WERI-Rb-1 (cell line): ENCODE measurements at places on chromosomes 7 and 10.

GRCh38 chr7:139726485-139726869, 51.3 kb downstream of the HIPK2 start:
- DNase-seq, result no peak

GRCh38 chr10:6182454-6183098, 20.2 kb upstream of the PFKFB3 start:
- DNase-seq, result no peak

DNA sequence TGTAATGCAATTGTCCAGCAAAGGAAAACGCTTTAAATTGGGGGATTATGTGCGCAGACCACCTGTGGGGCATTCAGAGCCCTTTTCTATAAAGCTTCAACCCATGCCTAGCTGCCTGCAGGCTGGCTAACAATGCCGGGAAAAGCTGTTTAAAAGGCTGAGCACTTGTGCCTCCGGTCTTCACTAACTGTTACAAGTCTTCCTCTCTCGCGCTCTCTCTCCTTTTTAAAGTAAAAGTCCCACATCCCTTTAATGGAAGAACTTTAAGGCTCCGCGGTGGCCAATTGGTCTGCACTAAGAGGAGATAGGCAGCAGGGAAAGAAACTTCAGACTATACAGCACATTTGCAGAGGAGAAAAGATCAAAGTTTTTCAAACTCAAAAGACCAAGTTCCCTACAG, 4.6 kb downstream of the FZD8 start:
- DNase-seq, result no peak

DNA sequence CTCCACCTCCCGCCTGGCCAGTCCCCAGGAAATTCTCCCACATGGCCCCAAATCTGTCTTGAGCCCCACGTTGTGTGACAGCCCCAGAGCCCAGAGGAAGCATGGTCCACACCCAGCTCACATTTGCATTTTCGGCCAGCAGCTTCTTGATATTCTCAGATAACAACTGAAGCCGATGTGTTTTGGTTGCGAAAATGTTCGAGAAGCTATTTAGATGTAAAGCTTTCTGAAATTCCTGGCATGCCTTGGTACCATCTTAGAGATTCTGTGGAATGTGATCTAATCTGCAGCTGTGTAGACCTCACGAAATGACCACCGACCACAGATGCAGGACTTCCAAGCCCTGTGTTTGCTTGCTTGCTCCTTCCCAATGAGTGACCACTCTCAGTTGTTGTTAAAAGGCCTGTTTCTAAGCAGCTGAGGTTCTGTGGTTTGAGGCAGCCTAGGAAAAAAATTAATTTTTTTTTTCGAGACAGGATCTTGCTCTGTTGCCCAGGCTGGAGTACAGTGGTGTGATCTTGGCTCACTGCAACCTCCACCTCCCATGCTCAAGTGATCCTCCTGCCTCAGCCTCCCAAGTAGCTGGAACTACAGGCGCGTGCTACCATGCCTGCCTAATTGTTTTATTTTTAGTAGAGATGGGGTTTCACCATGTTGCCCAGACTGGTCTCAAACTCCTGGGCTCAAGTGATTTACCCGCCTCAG, 8.8 kb downstream of the SLC4A2 start:
- no peak for DNase-seq

- DNase-seq, result peak; percentile 6
These were observed 93.5 kb upstream of the NEBL start for GRCh38 chr10:20990604-20991003.

GRCh38 chr7:84336303-84336702, 141.7 kb upstream of the SEMA3A start:
- DNase-seq, result no peak

DNA sequence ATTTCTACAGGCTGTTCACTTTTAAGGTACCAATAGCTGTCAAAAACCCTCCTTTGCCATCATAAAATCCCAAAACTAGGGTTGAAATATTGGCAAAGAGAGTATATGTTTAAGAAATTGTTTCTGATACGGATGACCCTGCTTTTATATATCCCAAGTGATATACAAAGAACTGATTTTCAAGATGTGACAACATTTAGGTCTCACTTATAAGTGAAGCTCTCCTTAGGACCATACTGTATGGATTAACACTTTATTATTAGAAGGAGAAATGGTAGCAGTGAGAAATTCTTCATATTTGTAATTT, 11.0 kb upstream of the CRPPA start:
- DNase-seq, result no peak

DNA sequence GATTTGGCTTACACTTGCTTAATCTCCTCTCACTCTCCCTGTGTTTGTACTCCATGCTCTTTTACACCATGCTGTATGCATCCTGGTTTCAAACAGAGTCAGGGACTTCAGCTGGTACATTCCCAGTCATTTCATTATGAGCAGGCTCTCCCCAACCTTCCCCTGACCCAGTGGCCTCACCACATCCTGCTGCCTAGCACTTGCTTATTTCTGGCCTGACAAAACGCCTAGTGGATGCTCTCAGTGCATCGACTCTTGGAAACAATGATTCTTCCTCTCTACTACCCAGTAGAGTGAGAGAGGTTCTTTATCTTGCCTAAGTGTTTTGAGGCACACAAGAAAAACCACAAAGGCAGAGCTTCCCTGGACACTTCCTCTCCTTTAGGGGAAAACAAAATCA, 63.4 kb downstream of the CAV1 start:
- DNase-seq, result no peak

DNA sequence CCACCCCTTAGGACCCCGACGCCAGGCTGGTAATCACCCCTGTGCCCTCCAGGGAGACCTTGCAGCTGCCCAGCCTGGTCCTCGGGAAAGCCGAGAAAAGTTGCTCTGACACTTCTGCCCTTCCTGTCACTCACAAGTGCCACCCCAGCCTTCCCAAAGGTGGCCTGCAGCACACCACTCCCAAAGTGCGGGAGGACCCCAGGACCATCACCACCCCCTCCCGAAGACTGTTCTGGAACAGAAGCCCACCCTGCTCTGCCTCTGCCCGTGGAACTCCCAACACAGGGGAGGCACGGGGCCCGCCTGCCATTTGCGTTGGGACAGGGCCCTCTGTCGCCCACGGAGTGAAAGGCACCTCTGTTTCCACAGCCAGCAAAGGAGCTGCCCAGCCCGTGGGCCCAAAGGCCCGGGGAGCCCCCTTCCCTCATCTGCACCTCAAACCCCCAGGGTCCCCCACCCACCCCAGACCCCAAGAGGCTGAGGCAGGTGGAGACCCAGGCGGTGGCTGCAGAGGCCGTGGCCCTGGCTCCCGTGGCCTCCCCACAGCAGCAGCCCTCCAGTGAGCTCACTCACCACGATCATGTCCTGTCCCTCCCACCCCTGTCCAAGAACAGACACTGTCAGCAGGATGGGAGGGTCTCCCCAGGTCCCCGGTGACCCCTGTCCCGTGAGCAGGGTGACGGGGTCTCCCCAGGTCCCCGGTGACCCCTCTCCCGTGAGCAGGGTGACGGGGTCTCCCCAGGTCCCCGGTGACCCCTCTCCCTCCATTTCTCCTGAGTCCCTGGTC, 47.8 kb upstream of the PPP2R2D start:
- DNase-seq, result no peak

GRCh38 chr10:44786286-44786850, 124.8 kb upstream of the TMEM72 start:
- no peak for DNase-seq

DNA sequence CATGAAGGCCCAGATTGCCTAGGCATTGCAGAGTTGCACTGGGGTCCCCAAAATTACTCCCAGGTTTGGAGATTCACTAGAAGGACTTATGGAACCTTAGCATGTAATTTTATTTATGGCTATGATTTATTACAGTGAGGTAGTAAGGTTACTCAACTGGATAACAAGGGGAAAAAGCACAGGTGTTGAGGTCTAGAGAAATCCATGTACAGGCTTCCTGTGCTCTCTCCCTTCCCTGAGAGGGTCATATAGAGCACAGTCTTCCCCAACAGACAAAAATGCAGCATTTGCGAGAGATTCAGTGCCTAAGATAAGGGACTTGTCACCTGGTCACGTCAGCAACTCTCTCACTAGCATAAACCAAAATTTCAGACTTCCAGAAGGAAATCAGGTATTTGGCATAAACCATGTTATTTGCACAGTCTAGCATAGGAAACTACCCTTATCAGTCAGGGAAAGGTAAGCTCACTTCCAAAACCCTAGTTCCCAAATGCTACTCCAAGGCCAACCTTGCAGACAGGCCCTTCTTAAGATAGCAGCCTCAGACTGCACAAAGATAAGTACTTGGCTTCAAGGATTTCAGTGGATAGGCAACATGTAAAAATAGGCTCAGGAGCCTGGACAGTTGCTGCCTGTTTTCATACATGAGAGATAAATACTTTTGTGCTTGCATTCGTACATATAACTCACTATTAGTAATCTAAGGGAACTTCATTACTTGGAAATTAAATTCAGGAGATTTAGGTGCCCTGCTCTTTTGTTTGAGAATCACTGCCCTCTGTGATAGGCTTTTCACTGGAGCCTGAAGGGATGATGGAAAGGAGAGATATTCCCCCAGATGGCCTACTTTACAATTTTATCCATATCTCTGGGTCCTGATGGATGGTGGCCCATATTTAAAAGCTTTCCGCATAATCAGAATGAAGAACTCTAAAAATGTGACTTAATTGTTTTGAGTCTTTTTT, 378.4 kb upstream of the LRGUK start:
- DNase-seq, result no peak

- DNase-seq, result peak; percentile 47
These were observed 17.8 kb downstream of the PRSS2 start for GRCh38 chr7:142788303-142789289.

DNA sequence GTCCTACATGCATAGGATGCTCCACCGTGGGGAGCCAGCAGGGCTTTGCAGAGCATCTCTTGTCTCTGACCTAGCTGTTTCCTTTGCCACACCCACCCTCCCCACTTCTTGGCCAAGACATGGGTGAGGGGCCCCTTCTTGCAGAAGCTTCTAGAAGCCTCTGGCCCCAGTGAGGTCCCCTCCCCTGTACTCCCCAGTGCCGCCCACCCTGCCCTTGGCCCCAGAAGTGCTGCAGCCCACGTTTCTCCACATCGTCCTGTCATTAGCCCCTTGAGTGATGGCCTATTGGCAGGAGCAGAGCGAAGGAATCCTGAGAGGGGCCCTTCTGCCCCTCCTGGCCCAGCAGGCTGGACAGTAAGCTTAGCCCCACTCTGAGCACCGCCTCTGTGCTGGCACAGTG, 43.7 kb downstream of the ALOX5 start:
- no peak for DNase-seq
